Stimulated activated CD4-positive, alpha-beta T cell treated with anti-CD3 and anti-CD28 coated beads, Interleukin-12 subunit alpha, Interleukin-12 subunit beta, amount 100 ng/mL, for 24 hours (primary cell): ENCODE measurements at places on chromosomes 7 and 10.

DNA sequence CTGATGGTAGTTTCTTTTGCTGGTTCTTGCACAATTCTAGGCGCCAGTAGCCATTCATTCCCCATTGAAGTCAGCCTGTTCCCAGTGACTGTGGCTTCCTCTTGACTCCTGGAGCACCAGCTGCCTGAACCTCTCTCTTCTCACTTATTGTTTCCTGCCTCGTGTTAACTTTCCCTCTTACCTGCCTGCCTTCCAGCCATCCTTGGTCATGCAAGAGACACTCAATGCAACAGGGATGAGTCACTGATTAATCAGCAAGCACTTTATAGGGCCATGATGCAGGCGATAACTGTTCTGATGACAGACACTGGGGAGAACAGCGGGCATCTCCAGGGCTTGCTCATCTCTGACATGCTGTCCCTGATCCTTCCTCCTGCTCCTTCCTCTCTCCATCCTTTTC lies 122.0 kb downstream of the PLCE1 start:
- no peak for DNase-seq

DNA sequence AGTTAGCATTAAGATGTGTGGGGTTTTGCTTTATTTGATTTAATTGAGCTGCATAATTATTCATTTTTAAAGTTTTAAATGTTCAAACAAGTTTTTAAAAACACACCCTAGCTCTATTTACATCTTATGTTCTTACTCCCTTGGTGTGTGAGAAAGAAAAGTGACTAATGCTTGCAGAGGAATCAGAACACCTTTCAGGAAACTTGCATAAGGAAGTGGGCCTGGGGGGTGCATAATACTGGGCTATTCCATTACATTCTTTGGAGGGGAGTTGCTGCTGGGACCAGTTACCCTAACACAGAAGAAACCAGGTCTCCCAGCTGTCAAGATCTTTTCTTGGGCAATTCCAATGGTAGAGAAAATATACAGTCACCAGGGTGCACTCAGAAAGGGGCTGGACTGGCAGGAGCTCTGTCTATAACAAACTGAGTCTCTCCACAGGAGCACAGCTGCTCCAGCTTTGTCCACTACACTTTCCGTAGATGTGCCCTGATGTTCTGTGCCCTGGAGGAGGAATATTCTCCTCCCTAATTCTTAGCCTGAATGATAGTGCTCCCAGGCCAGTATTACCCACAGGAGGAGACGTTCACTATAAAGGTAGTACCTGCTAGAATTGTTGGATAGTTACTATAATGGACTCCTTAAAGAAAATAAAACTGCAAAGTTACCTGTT lies 304.2 kb downstream of the CDC14C start:
- DNase-seq: no peak

DNA sequence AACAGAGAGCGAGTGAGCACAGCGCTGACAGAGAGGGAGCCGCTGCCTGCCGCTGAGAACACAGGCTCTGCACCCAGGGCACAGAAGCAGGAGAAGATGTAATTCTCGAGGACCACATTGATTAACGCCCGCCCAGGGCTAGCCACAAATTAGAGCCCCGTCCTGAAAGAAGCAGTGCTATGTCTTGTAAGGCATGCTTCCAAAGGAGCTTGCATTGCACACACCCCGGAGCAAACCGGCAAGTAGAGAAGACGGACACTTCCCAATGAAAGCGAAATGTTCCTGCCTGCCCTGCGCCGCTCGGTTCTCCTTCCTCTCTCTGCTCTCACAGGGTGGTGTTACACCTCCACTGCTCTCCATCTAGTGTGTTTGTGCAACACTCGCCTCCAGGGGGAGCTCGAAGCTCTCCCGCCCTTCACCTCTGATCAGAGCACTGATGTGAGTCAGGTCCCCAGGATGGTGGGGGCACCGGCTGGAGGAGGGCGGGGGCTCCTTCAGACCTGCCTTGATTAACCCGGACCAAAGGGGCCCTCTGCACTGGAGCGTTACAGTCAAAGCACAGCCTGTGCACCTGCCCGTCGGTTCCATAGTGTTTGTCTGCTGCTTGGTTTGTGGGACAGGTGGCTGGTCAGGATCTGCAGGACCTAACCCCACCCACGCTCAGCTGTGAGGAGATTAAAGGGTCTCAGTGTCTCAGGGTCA lies 316.5 kb downstream of the ADARB2 start:
- DNase-seq: peak; percentile 36

GRCh38 chr10:3222068-3222467 lies 49.5 kb upstream of the PITRM1 start:
- no peak for DNase-seq

DNA sequence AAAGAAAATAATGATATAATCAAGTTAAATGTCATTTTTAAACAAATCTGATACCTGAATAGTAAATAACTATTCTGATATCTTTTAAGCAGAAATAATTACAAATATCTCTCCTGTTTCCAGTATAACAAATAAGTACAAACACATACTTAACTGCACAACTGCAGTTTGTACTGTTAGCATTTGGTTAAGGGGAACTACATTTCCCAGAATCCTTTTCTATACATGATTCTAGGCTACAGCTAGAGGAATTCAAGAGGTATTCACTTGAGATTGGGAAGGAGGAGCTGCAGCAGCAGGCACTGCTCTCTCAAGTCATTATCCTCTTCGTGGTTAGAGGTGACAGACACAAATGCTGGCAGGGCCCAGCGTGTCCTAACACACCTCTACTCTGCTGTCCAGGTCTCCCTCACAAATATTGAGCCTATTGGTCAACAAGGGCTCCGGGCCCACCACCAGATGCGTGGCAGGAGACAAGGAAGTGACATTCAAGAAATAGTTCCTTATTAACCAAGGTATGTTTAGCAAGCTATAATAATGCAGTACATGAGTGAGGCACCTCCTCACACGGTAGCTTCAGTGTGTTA lies 255.1 kb upstream of the MKLN1 start:
- no peak for DNase-seq

- no peak for DNase-seq
These were observed 51.7 kb downstream of the SGMS1 start for GRCh38 chr10:50572017-50572491.

DNA sequence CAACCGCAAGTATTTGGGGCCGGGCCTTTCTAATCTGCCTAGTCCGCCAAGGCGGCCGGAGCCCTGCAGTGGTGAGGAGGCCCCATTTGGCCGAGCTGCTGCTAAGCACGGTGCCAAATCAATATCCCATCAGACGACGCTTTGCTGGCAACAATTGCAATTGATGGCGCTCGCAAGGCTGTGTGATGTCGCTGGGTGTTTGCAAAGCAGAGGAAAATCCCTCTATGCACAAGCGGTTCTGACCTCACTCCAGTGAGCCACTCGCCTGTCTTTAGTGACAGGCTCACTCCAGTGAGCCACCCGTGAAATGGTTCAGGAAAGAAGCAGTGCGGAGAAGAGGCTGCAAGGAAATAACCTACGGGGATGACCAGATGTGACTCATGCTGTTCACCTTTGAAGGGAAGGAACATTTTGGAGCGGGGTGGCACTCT lies 18.3 kb upstream of the PDE1C start:
- no peak for DNase-seq

- DNase-seq: no peak
These were observed 33.0 kb upstream of the RNF32 start for GRCh38 chr7:156607332-156608172.

DNA sequence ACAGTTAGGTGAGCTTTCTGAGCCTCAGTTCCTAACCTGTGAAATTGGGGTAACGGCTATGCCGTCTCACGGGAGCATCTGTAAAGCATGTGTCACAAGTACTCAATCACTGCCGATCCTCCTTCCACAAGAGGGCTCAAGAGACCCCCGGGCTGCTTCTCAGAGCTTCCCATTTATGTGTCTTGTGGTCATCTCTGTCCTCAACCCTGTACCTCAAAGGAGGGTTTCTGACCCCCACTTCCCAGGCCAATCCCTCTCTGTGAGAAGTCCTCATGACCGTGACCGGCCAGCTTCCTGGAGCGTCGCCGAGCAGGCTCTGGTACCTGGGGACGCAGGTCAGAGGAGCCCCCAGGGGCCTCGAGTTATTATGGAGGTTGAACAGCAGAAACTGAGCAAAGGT lies 510 bp upstream of the TRPV5 start:
- no peak for DNase-seq

DNA sequence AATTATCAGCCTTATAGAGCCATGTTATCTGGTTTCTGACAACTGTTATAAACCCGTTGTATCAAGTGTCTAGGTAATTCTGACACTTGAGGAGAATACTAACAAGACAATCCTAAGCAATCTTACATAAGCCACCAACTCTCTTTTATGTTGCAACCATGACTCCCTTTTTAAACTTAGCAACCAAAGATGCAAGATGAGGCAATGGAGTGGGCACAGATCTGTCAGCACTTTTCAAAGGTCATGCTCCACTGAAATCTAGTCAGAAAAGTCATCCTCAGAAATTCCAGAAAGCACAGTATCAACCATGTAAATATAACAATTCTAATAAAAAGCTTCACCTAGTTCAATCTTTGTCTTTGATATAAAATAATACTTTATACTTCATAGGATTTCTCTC lies 77.0 kb upstream of the SEMA3A start:
- DNase-seq: no peak

- DNase-seq: no peak
These were observed 48.6 kb downstream of the INSIG1 start for GRCh38 chr7:155346285-155346684.

DNA sequence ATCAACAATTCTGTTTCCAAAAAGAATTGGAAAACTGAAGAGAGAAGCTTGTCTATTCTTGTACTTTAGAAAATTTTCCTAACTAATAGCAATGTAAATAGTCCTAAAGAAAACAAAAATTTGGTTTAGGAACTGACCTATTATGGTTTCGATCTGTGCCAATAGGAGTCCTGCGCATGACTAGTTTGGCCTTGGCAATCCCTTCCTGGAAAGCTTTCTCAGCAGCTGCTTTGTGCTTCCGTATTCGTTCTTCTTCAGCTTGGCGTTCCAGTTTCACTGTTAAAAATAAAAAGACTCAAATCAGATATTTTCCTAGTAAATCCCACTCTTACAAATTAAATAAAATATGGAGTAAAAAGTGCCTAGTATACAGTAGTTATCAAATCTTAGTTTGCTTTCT lies 36.6 kb downstream of the FZD9 start:
- no peak for DNase-seq

DNA sequence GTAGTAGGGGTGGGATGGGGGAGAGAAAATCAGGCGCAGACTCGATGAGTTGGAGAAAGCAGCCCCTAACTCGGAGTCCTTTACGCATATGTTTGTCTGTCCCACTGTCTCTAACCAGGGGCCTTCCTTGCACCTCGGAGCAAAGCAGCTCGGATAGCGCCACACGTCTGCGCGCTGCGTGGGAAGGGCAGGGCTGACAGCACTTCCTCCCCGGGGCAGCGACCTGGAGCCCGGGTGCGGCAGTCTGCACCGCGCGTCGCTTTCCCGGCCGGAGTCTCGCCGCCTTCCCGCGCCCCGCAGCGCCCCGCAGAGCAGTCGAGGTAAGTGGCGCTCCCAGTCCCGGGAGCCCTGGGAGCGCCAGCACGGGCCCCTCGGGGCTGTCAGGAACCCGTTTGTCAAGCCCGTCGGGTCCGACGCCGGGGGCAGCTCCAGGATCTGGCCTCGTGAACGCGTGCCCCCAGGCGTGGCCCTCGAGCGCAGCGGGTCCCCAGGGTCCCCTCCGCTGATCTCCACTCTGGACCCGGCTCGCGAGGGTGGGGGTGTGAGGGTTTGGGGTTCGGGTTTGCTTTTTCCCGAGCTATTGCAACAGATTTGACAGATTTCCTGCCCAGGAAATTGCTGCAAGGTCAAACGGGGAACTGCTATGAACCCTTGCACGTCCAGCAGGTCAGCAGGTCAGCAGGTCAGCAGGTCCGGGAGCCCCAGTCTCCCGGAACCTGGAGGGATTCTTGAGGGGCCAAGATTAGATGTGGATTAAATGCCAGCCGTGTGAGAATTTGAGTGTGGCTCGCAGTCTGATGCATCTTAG lies 597 bp downstream of the APBB1IP start:
- DNase-seq: peak; percentile 61

DNA sequence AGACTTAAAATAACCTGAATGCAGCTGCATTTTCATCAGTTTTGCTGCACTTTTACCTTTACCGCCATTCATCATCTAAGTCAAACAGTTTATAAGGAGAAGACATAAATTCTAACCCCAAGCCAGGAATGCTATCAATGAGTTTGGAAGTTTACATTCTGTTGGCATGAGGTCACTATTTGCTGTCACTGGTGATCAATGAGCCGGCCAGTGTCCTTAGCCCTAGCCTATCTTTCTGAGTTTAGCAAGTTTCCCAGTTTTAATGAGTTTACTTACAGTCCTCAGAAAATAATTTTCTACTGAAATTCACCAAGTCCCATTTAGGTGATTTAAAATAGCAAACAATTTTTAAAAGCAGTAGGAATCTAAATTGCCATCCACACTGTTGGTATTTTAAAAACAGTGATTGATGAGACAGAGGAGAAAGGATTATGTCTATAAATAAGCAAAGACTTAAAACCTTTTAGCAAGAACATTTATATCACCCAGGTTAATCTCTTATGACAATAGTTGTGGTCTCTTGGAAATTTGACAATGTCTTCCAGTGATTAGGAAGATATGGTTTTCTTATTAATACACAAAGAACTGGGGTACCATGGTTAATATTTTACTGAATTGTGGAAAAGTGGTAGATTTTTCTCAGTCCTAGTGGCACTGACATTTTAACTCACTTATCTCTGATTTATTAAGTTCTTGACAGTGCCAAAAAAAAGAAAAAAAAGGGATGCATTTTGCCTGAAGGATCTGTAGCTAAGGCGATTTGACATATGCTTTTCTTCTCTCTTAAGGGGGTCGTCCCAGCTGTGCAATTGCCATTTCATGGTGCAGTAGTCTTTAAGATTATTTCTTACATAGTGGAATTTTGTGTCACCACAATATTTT lies 443.4 kb upstream of the ANKRD30A start:
- no peak for DNase-seq

DNA sequence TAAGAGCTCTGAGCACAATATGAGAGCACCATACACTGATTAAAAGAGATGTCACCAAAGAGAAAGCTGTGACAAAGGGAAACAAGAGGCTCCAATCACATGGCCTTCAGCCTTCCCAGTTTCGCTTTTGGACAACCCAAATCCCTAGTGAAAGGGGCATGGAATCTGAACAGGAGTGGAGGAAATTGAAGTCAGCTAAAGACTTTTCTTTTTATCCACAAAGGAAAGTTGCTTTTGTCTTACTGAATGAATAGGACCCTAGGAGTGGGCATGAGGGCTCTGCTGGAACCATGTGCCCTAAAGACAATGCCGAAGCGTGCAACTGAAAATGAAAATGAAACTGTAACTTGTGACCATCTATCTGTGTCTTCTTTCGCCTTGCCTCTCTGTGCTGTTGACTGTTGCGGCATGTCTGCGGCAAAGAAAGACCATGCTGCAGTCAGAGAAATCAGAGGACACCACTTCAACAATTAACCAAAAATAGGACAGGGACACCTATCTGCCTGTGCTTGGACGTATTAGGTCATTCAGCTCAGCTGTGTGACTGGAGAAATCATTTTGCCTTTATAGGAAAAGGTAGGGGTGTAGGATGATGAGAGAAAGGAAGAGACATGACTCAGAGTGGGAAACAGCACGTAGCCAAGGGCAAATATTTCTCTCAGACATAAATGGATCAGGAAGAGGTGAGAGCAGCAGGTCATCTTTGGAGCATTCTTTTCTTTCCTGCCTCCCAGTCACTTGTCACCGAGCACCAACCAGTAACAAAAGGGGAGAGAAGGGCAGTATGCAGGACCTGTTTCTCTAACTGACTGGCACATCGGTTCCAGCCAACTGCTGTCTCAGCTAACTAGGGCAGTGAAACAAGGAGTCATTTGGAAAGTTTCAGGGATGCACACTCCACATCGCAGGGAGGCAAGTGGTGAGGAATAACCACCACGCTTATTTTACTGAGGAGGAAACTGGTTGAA lies 12.3 kb downstream of the CAV2 start:
- no peak for DNase-seq

GRCh38 chr10:5512881-5513612 lies 11.7 kb upstream of the CALML3 start:
- DNase-seq: peak; percentile 8
